Chondrocyte (in vitro differentiated cells): ENCODE measurements at places on chromosomes 5 and 9.

DNA sequence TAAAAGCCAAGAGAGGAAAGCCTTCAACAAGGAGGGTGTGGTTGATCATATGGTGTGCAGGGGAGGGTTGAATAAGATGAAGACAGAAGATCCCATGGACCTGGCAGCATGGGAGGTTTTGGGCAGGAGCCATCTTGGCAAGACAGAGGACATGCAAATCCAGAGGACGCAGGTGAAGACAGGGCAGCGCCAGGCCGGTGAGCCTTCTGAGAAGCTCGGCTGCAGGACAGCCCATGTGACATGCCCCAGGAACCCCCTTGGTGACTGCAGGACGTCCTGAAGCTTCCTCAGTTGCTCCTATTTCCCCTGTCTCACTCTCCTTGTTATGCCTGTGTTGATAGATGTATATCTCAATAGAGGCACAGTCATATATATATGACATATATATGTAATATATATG, 159.4 kb downstream of the GADD45G start:
- no peak for DNase-seq

- DNase-seq, result no peak
Observed at GRCh38 chr5:40124367-40124766, 555.3 kb upstream of the PTGER4 start.

DNA sequence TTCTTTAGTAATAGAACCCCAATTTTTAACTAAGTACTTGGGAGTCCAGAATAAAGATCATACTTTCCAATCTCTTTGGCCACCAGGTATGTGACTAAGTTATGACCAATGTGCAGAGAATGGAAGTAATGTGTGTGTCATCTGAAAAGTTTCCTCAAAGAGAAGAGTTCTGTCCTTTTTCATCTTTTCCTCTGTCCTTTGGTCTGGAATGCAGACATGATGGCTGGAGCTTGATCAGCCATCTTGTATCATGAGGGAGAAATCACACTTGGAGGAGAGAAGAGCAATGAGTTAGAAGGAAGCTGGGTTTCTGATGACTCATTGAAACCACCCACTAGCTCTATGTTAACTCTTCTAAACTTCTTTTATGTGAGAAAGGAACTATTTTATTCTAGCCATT, 5.5 kb upstream of the CPEB4 start:
- no peak for DNase-seq

GRCh38 chr9:2228641-2229040, 213.5 kb downstream of the SMARCA2 start:
- DNase-seq, result no peak

DNA sequence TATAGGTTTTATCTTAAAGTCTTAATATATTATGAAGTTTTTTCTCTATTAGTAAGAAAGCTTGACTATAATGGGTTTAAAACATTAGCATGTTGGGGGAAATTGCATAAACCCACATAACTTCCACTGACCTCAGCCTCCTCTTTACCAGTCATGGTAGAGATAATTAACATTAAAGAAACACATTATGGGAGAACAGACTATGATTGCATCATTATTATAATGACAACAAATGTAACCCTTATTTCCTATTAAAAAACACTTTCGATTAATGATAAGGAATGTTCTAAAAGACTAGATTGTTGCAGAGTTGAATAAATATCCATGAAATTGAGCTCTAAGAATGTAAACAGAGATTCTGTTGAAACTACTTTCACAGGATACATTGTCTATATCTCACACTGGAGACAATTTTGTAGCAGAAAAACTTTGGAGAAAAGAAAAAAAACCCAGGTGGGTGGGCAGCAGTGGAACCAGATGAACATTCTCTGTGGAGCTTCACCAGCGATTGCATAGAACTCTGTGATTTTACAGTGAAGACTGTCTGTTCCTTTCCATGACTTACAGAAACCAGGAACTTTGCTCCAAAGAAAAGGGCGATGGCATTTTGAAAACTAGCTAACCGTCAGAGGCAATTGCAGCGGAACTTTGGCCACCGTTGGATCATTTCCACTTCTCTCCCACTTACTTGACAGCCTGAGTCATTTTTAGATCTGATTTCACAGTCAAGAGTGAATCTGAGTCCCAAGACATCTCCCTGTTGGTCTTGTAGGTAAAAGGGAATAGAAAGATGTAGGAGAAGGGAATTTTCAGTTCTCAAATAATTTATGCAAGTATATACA, 21.0 kb upstream of the ERAP2 start:
- no peak for DNase-seq
